ENCODE measurements at places on chromosomes 4 and X. TPM values are rescaled to one million over a fixed set of nuclear protein-coding genes. Genes with fewer than 3 reads are reported as not detected.

- H3K4me3 ChIP-seq: peak overlapping the region; percentile 64
- peaks cover 4% of the 10 kb centered on the region for H3K4me1 ChIP-seq
- H3K27me3 ChIP-seq: no peaks in the 10 kb centered on the region
- no peak for DNase-seq
Measured at GRCh38 chrX:100635989-100636320, 651 bp downstream of the TSPAN6 start.

GRCh38 chr4:90080116-90080515 is 47.1 kb upstream of the CCSER1 start:
- H3K4me3 ChIP-seq: no peak overlapping the region
- H3K4me1 ChIP-seq: no peaks in the 10 kb centered on the region
- H3K27ac ChIP-seq: no peak overlapping the region
- DNase-seq: no peak
- H3K36me3 ChIP-seq: no peaks in the 10 kb centered on the region

CTAG1B gene
- total RNA-seq: not detected

S100P gene
- total RNA-seq: 7.8 TPM

INTS6L gene
- 195 TPM for total RNA-seq

GRCh38 chrX:51440365-51440764 is 56.0 kb downstream of the NUDT11 start:
- no peak overlapping the region for H3K27ac ChIP-seq
- H3K4me1 ChIP-seq: no peaks in the 10 kb centered on the region
- no peaks in the 10 kb centered on the region for H3K27me3 ChIP-seq
- H3K4me3 ChIP-seq: no peak overlapping the region

GRCh38 chr4:151344948-151345347 is 19.5 kb upstream of the SH3D19 start:
- no peak overlapping the region for H3K4me3 ChIP-seq
- no peak for DNase-seq
- H3K36me3 ChIP-seq: no peaks in the 10 kb centered on the region
- H3K4me1 ChIP-seq: peaks cover 37% of the 10 kb centered on the region
- H3K27ac ChIP-seq: no peak overlapping the region
- no peaks in the 10 kb centered on the region for H3K27me3 ChIP-seq

MTNR1A gene
- not detected for total RNA-seq

GRCh38 chr4:68572653-68573170 is 3.4 kb downstream of the UGT2B17 start:
- DNase-seq: peak; percentile 35
- H3K4me1 ChIP-seq: no peaks in the 10 kb centered on the region
- H3K36me3 ChIP-seq: no peaks in the 10 kb centered on the region
- H3K4me3 ChIP-seq: no peak overlapping the region

PYURF gene
- total RNA-seq: 50.4 TPM

DNA sequence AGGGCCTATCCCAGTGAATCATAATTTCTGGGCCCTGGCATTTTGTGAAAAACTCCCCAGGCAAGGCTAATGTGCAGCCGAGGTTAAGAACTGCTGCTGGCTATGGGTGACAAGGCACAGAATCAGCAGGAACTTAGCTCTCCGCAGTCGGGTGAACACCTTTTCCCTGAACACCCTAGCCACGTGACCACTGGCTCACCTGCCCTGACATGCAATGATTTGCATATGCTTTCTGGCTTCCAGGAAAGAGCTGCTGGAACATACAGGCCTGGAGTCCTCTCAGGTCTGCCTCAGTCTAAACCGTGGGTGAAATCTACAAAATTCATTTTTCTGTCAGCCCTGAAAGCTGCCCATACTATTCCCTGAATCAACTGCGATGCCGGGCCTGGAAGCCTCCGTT is 56.6 kb downstream of the ZNF827 start:
- H3K27ac ChIP-seq: peak overlapping the region; percentile 49
- no peaks in the 10 kb centered on the region for H3K27me3 ChIP-seq
- H3K4me1 ChIP-seq: peaks cover 3% of the 10 kb centered on the region
- H3K4me3 ChIP-seq: no peak overlapping the region

DNA sequence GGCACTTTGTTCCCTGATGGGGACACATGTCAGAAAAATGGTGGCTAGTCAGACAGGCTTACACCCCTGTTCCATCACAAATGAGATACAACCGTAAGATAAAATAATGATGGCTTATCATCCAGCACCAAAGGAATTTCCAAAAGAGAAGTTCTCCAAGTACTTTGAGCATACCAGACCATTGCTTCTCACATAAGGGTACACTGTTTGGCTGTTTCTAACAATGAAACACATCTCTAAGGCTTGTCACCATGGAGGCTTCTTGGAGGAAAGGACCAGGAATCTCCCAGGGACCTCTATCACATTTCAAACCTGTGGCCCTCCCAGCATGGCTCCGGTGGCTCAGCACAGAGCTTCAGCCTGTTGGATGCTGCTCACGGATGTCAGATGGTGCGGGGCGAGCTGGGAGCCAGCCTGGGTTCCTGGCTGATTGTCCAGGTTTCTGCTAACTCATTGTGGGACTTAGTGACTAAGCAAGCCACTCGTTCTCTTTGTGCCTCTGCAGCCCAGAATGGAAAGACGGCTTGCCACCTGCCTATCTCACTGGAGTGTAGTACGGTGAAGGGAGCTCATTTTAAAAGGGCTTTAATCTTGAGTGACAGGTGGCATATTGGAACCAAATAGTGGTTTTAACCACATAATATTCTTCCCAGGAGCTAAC is 54.5 kb downstream of the FHDC1 start:
- no peaks in the 10 kb centered on the region for H3K4me1 ChIP-seq
- no peak for DNase-seq
- H3K36me3 ChIP-seq: no peaks in the 10 kb centered on the region

DCAF8L2 gene
- total RNA-seq: not detected
